ENCODE measurements at places on chromosomes 13 and 19. TPM values are rescaled to one million over a fixed set of nuclear protein-coding genes. Genes with fewer than 3 reads are reported as not detected.
A peak's percentile ranks its signal among the peaks of the same experiment; 100 is the strongest.

Gene MRPL57
- total RNA-seq, result 29.4 TPM

DNA sequence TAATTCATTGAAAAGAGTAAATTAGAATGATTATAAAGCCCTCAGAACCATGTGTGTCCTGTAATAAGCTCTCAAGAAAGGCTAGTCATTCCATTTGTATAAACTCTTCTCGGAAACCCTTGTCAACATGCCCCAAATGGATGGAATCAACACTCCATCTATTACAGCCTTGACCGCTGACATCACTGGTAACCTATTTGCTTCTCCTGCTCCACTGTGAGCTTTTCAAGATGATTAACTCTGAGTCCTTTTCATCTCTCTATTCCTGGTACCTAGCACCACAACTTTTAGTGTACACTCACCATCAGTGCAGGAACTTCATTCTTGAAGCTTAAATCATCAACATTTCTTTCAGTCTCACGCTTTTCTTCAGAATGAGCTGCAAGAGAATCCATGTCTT lies 612.0 kb downstream of the DCT start:
- DNase-seq, result no peak

GRCh38 chr19:15072930-15073647 lies 8.9 kb upstream of the OR1I1 start:
- DNase-seq, result peak; percentile 34

- no peak for DNase-seq
These were observed 93.9 kb downstream of the DOCK9 start for GRCh38 chr13:98883998-98884397.

- no peak for DNase-seq
These were observed 19.1 kb upstream of the KCTD4 start for GRCh38 chr13:45219938-45220375.

Gene PBX4
- 4.5 TPM for total RNA-seq

DNA sequence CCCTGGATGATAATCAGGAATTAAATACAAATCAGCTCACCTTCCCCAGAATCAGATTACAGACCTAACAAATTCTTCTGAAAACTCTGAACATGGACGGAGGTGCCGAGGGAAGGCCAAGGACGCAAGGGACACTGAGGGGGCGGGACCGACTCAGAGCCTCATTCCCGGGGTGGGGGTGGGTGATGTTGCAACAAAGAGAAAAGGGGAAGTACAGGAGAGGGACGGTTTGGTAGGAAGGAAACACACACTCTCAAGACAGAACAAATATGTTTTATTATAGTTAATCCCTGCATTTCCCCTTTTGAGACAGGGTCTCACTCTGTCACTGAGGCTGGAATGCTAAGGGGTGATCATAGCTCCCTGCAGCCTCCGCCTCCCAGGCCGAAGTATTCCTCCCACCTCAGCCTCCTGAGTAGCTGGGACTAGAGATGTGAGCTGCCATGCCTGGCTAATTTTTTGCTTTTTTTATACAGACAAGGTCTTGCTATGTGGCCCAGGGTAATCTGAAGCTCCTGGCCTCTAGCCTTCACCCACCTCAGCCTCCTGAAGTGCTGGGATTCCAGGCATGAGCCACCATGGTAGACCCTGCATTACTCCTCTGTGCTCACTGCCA lies 786 bp upstream of the LILRA2 start:
- no peak for DNase-seq

GRCh38 chr13:37141011-37141410 lies 35.5 kb upstream of the CSNK1A1L start:
- DNase-seq, result no peak

Gene IGLON5
- 64.1 TPM for total RNA-seq

DNA sequence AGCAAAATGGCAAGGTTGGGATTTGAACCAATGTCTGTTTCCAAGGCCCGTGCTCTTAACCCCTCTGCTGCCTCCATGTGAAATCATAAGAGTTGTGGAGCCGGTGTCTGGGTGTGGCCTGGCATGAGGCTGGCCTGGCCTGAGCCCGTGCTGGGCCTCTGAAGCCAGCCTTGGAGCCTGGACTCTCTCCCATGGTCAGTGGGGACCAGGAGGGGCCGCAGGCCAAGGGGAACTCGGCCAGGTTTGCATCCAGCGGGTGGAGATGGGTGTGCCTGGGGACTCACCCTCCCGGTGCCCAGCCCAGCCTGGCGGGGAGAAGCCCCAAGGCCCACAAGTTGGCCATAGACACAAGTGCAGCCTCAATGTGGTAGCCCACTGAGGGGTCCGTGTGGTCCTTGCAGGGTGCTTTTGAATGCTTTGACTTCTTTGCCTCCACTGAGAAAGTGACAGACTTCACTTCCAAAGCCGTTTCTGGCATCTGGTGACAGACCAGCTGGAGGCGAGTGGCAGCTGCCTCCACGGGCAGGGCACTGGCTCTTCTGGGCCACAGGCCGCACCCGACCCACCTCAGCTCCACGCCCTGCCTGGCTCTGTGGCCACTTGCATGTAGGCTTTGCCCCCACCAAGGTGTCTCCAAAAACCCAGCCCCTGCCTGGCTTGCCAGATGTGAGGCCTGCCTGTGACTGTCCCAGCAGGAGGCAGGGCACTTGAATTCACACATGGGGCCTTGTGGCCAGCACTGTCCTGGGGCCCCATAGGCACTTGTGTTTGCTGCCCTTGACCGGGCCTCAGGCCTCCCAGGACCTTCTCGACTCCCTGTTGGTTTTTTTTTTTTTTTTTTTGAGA lies 26.2 kb upstream of the NCCRP1 start:
- no peak for DNase-seq

GRCh38 chr13:73631411-73631810 lies 502.8 kb downstream of the KLF12 start:
- DNase-seq, result no peak

Gene SIGLEC5
- total RNA-seq, result 0.15 TPM
